ENCODE measurements at places on chromosomes 11 and 22.

- H3K4me1 ChIP-seq, result peaks cover 3% of the 10 kb centered on the region
- H3K36me3 ChIP-seq, result no peaks in the 10 kb centered on the region
- DNase-seq, result peak; percentile 88
- H3K27ac ChIP-seq, result no peak overlapping the region
- H3K27me3 ChIP-seq, result no peaks in the 10 kb centered on the region
- no peak overlapping the region for H3K4me3 ChIP-seq
Measured at GRCh38 chr22:35961480-35962295, 66.9 kb downstream of the RBFOX2 start.

GRCh38 chr11:61949169-61950034 is 749 bp upstream of the BEST1 start:
- no peak overlapping the region for H3K4me3 ChIP-seq
- no peaks in the 10 kb centered on the region for H3K27me3 ChIP-seq
- H3K36me3 ChIP-seq, result no peaks in the 10 kb centered on the region
- peaks cover 2% of the 10 kb centered on the region for H3K4me1 ChIP-seq
- no peak for DNase-seq

- H3K27ac ChIP-seq, result no peak overlapping the region
- H3K27me3 ChIP-seq, result no peaks in the 10 kb centered on the region
- peaks cover 2% of the 10 kb centered on the region for H3K4me1 ChIP-seq
- no peaks in the 10 kb centered on the region for H3K36me3 ChIP-seq
Measured at GRCh38 chr11:117495357-117495756, 167.7 kb downstream of the CEP164 start.

- no peak overlapping the region for H3K4me3 ChIP-seq
- H3K27me3 ChIP-seq, result no peaks in the 10 kb centered on the region
- H3K27ac ChIP-seq, result no peak overlapping the region
- H3K36me3 ChIP-seq, result peaks cover 19% of the 10 kb centered on the region
Measured at GRCh38 chr11:47282462-47282861, 12.5 kb downstream of the MADD start.

DNA sequence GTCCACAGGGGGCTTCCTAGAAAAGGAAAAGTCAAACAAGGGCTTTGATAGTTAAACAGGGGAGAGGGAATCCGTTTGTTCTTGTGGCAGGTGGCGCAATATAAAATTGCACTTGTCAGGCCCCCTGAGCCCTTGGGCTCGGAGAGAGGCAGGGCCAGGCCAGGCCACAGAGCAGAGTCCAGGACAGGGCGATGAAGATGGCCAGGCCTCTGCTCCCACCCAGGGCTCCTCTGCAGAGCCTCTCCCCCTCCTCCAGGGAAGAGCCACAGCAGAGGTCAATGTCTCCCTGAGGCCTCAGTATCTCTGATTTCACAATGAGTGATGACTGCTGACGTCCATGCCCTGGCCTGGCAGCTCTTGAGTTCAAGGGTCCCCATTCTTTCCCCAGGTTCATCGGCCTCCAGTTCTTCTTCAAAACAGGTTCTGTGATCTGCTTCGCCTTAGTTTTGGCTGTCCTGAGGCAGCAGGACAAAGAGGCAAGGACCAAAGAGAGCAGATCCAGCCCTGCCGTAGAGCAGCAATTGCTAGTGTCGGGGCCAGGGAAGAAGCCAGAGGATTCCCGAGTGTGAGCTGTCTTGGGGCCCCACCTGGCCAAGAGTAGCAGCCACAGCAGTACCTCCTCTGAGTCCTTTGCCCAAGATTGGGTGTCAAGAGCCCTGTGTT is 36.4 kb upstream of the TPBGL start:
- no peak overlapping the region for H3K27ac ChIP-seq
- no peaks in the 10 kb centered on the region for H3K4me1 ChIP-seq
- no peak overlapping the region for H3K4me3 ChIP-seq
- H3K27me3 ChIP-seq, result no peaks in the 10 kb centered on the region
- no peaks in the 10 kb centered on the region for H3K36me3 ChIP-seq

GRCh38 chr11:11996321-11997048 is 11.9 kb downstream of the DKK3 start:
- no peak overlapping the region for H3K27ac ChIP-seq
- peaks cover 7% of the 10 kb centered on the region for H3K36me3 ChIP-seq
- no peak overlapping the region for H3K4me3 ChIP-seq
- H3K4me1 ChIP-seq, result no peaks in the 10 kb centered on the region
- H3K27me3 ChIP-seq, result no peaks in the 10 kb centered on the region
- no peak for DNase-seq

DNA sequence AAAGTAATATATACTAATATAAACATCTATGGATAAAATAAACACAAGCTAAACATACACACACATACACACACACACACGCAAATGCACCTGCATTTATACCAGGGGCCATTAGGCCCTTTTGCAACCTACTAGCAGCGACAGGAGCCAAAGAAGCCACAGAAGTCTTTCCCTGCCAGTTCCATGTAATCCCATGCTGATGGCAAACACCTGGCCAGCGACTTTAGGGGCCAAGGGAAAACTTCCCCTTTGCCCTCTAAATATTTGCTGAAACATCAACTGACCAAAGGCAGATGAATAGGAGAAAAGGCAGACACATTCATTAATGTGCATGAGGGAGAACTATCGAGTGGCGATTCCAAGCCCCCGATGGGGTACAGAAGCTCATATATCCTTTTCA is 14.8 kb upstream of the P2RY2 start:
- no peaks in the 10 kb centered on the region for H3K27me3 ChIP-seq
- DNase-seq, result no peak
- no peak overlapping the region for H3K4me3 ChIP-seq
- H3K4me1 ChIP-seq, result peaks cover 8% of the 10 kb centered on the region
- H3K36me3 ChIP-seq, result no peaks in the 10 kb centered on the region

DNA sequence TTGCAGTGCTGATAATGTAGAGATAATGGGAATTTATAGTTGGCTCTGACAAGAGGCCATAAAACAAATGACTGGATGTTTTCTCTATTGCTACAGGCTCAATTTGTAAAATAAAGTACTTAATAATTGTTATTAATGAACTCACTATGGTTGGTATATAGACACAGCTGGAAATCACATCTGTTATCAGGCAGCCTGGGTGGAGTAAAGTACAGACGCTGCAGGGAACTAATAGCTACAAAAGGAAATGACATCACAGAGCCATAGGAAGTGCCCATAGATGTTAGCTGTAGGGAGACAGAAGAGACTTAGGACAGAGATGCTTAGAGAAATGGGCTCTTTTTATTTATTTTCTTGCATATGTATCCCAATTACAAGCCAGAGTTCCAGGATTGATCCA is 81.0 kb upstream of the SNX19 start:
- DNase-seq, result no peak
- H3K4me3 ChIP-seq, result no peak overlapping the region
- H3K27ac ChIP-seq, result no peak overlapping the region
- H3K36me3 ChIP-seq, result no peaks in the 10 kb centered on the region
- no peaks in the 10 kb centered on the region for H3K4me1 ChIP-seq

- no peak overlapping the region for H3K4me3 ChIP-seq
- peaks cover 8% of the 10 kb centered on the region for H3K4me1 ChIP-seq
- no peak for DNase-seq
- no peaks in the 10 kb centered on the region for H3K36me3 ChIP-seq
Measured at GRCh38 chr11:11074686-11075335, 217.0 kb upstream of the ZBED5 start.

DNA sequence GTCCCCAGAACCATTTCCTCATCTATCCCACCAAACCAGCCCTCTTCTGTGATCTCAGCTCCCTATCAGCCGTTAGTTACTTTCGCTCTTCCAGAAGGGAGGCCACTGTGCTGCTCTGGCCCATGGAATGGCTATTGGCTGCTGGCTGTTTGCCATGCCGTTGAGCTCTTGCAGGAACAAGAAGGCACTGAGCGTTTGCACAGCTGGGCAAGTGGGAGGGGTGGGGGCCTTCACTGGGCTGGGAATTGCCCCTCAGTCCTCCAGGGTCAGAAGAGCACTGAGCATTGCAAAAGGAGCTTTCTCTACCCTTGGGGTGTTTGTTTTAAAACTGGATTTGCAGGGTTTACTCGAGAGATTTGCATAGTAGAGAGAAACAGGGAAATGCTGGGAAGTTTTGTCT is 129.0 kb upstream of the PARVA start:
- no peak overlapping the region for H3K4me3 ChIP-seq
- H3K4me1 ChIP-seq, result no peaks in the 10 kb centered on the region
- DNase-seq, result no peak
- H3K27me3 ChIP-seq, result no peaks in the 10 kb centered on the region
- no peaks in the 10 kb centered on the region for H3K36me3 ChIP-seq

GRCh38 chr11:106172386-106172991 is 95.0 kb downstream of the AASDHPPT start:
- no peak overlapping the region for H3K4me3 ChIP-seq
- no peak overlapping the region for H3K27ac ChIP-seq
- no peaks in the 10 kb centered on the region for H3K27me3 ChIP-seq
- no peaks in the 10 kb centered on the region for H3K4me1 ChIP-seq
- no peaks in the 10 kb centered on the region for H3K36me3 ChIP-seq

DNA sequence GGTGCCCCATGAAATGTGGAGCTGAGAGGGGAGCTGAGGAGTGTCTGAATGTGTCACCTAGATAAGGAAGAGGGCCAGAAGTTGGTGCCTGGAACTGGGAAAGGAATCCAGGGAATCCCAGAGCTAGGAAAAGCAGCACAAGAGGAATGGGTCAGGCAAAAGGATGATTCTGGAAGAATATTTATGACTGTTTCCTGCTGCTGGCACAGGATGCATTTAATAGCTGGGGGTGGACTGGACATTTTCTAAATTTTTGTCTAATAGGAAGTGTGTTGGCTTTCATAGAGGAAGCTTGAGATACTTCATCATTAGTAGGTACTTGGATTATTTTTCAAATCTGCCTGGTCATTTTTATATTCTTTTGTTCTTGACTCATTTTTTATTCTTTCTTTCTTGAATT is 17.4 kb upstream of the MRGPRX2 start:
- peaks cover 6% of the 10 kb centered on the region for H3K4me1 ChIP-seq
- no peak overlapping the region for H3K4me3 ChIP-seq

DNA sequence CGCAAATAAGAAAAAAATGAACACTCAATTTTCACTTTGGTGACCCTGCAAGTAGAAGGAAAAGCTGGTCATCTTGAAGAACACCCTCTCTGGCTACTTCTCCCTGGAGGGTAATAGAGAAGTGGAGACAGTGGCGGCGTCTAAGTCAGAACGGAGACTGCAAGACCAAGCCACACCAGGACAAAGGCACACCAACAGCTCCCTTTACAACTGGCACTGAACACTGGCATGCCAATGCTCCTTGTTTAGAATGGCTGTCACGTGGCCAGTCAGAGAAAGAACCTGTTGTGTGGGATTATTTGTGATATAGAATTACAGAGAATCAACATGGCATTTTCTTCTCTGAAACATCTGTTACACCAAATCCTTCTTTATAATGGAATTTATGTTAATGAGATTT is 61.3 kb upstream of the YPEL1 start:
- H3K4me1 ChIP-seq, result no peaks in the 10 kb centered on the region
- DNase-seq, result no peak
- peaks cover 6% of the 10 kb centered on the region for H3K36me3 ChIP-seq
- no peaks in the 10 kb centered on the region for H3K27me3 ChIP-seq

- H3K27me3 ChIP-seq, result no peaks in the 10 kb centered on the region
- no peaks in the 10 kb centered on the region for H3K4me1 ChIP-seq
- no peaks in the 10 kb centered on the region for H3K36me3 ChIP-seq
- H3K4me3 ChIP-seq, result no peak overlapping the region
Measured at GRCh38 chr11:119885861-119886567, 157.0 kb upstream of the NECTIN1 start.
